ENCODE measurements at places on chromosomes 6 and 20.

DNA sequence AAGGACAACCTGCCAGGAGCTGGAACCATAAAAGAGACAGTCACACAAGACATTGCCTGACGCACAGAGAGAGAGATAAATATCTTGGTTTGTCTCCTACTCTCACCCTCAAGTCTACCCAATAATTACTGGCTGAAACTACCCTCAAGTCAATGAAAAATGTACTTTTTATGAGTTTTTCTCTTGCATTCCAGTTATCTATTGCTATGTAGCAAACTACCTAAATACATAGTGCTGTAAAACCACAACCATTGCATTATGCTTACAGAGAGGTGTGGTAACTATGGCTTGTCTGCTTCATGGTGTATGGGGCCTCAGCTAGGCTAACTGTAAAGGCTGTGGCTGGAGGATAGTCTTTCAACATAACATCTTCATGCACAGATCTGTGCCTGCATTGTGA lies 247.8 kb downstream of the HAO1 start:
- no peak for DNase-seq

GRCh38 chr6:111534231-111534751 lies 51.3 kb upstream of the REV3L start:
- no peak for DNase-seq

DNA sequence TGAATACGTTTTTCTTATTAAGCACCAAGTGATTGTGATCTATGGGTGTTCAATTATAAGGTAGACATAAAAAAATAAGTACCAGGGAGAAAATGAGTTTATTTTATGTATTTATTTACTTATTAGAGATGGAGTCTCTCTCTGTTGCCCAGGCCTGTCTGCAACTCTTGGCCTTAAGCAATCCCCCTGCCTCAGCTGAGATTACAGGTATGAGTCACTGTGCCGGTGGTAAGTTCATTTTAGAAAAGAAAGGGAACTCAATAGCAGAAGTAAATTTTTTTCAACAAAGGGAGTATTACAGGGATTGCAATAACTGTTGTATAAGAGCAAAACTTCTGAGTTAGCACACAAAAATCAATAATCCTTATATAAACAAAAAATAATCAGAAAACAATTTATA lies 98.7 kb upstream of the FUT9 start:
- no peak for DNase-seq

- DNase-seq: no peak
These were observed 26.4 kb downstream of the EPB41L2 start for GRCh38 chr6:131036601-131037000.

GRCh38 chr20:61763740-61764400 lies 301.8 kb downstream of the TAF4 start:
- DNase-seq: no peak

GRCh38 chr20:48166082-48166835 lies 381.0 kb upstream of the SULF2 start:
- DNase-seq: no peak

DNA sequence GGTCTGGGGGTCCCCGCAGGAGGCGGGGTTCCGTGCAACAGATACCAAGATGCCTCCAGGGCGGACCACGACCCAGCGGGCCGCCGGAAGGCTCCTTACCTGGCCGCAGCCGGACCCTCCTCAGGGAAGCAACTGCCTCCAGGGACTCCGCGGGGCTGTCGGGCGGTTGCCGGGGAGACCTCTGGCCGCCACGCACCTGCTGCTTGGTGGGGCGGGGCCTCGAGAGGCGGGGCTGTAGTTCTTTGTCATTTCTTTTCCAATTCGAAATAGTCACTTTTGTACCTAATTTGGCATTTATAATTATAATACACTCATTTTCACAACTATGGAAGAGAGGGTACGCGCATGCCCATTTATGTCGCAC lies 647 bp downstream of the AK9 start:
- DNase-seq: no peak

Measured in NCI-H1436 treated with DMSO at 0.1 percent for 48 hours (cell line).